ENCODE measurements at places on chromosomes 4 and X.

- DNase-seq = no peak
Observed at GRCh38 chrX:139930401-139930800, 2.5 kb downstream of the ATP11C start.

GRCh38 chrX:151000861-151001331 is 17.8 kb downstream of the HMGB3 start:
- no peak for DNase-seq

GRCh38 chrX:95076449-95076848 is 1402.4 kb downstream of the FAM133A start:
- no peak for DNase-seq

DNA sequence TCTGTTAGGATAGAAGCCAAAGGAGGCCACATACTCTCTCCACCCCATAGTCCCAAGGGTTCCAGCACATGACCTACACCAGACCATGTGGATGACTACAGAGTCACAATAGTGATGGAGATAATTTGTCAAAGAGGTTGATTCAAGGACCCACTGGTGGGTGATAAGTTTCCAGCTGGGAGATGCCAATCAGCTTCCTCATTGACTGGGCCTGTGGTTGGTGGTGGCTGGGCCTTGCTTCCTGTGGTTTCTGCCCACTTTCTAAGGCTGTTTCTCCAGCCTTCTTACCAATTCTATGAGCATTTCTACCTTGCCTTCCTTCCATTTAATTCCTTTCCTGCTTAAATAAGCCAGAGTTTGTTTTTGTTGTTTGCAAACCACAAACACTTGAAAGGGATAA is 95.5 kb upstream of the CPEB2 start:
- DNase-seq = no peak

GRCh38 chrX:111010111-111010510 is 85.9 kb upstream of the PAK3 start:
- no peak for DNase-seq

DNA sequence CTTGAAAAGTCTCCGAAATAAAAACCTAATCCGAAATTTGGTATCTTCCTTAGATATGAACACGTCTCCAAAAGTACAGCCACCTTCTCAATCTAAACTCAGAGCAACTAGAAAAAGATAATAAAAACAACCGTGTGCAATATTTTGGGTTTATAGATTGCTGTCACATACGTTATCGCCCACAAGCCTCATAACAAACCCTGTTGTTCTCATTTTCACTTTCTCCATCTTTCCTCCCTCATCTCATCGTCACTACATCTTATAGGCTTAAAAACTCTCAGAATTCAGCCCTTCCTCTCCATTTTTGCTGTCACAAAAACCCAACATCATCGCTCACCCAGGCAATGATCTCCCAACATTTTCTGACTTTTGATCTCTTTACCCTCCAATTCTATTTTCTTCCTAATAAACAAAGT is 448 bp upstream of the SCFD2 start:
- no peak for DNase-seq

GRCh38 chrX:155086961-155087735 is 15.8 kb downstream of the BRCC3 start:
- no peak for DNase-seq

DNA sequence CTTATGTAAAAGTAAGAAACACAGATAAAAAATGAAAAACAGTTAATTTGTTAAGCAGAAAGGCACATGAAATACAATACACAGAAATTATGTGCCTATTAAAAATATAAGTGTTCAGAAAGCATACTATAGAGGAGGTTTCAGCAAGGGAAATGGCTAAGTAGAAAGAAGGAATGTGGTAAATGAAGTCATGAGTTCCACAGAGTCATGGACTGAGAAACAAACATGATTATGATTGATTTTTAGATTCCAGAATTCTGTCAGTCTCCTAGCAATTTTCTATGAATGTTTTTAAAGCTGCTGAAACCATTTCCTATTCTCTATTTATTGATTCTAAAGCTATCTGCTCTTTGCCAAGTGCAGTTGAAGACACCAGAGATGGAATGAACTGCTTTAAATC is 1398.4 kb downstream of the ARAP2 start:
- DNase-seq = no peak

- DNase-seq = no peak
Observed at GRCh38 chr4:156101571-156101970, 147.9 kb upstream of the CTSO start.

DNA sequence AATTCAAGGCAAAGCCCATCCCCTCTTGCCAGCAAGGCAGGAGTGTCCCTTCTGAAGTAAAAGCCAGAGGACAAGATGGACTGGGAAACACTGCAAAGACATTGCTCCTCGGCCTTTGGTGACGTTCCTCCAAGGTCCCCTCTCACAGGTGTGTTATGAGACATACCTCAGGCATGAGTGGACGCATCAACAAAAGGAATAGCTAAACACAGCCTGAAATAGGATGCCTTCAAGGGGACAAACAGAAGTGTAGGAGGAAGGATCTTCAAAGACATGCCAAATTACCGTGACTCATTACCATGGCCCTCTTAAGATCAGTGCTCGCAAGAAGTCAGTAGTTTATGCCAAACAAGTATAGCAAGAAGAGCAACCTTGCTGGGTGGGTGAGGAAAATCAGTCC is 6.0 kb upstream of the IDS start:
- no peak for DNase-seq

DNA sequence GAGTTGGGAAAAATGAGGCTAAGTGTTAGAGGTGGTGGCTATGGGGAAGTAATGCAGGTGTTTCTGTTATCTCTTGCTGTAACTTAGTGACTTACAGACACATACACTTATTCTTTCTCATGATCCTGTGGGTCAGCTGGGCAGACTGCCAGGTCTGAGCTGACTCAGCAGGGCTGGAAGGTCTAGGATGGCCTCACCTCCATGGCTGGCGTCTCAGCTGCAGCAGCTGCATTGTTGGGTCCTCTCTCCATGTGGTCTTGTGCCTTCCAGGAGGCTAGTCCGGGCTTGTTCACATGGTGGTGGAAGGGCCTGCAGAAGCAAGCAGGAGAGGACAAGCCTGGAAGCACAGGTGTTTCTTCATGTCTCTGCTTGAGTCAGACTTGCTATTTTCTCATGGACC is 172.7 kb downstream of the NHS start:
- DNase-seq = no peak

DNA sequence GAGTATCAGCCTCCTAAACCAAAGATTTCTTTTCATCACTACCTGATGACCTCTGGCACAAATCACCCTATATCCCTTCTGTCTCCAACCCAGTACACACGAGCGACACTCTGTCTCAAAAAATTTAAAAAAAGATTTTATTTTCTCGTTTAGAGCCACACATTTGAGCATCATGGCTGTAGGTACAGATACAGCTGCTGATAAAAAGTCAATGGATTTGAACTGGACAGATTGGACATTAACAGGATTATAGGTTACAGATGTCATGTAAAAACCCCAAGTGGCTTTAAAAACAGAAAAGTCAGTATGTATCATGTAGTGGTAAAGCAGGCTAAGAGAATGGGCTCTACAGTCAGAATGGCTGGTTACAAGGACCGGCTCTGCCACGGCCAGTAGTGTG is 171.1 kb downstream of the SCFD2 start:
- no peak for DNase-seq

- no peak for DNase-seq
Observed at GRCh38 chr4:8655411-8656184, 63.0 kb downstream of the CPZ start.

- DNase-seq = no peak
Observed at GRCh38 chr4:32061916-32062315, 1341.7 kb downstream of the PCDH7 start.

- DNase-seq = no peak
Observed at GRCh38 chrX:12693754-12694153, 97.5 kb upstream of the PRPS2 start.

DNA sequence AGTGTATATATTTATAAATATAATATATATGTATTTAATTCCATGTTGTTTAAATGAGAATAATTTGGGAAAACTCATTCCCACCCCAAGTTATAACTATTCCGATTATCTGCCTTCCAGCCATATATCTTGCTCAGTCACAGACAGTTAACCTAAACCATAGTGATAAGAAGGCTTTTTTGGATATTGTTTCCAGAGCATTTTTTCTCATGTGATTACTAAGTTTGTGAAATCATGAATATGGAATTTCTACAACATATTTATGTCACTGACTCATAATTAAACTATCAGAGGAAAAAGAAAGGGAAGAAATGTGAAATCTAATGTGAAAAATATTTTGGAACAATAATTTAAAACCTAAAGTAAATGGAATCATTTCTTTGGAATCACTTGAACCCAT is 1163.5 kb upstream of the PABPC4L start:
- no peak for DNase-seq

DNA sequence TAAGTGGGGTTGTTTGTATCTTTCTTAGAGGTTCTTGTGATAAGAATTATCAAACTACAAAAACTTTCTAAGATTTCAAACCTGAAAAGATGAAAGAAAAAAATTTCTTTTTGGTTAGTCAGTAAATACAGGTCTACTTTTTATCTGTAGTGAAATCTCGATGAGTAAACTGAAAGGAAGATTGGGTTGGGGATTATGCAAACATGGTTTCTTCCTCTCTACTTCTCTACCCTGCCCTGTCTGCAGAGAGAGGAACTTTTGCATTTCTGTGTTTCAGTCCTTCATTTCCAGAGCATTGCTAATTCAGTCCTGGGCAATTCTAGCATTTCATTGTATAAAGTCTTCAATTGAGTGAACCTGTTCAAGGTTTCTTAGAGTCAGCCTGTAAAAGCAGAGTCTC is 51.6 kb upstream of the IL2 start:
- no peak for DNase-seq

GRCh38 chrX:75278991-75279390 is 5.1 kb downstream of the UPRT start:
- DNase-seq = no peak

- no peak for DNase-seq
Observed at GRCh38 chr4:118917582-118917981, 28.9 kb downstream of the SYNPO2 start.

- DNase-seq = no peak
Observed at GRCh38 chrX:140794642-140795041, 85.1 kb downstream of the LINC00632 start.

DNA sequence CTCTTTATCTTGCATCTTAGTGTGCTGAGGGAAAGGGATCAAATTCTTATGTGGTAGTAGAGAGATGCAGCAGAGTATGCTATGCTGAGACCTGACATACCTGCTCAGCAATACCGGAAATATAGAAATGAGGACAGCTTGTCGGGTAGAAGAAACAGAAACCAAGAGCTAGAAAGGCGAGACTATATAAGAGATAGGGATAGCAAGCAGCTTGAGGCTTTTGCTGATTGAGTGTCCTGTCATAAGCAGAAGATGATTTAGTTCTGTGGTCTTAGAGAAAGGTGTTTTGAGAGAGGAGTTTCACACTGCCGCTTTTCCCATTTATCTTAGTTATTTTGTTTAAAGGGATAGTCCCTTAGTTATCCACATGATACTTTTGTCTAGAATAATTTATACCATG is 31.7 kb downstream of the USP9X start:
- DNase-seq = no peak

- DNase-seq = peak; percentile 62
Observed at GRCh38 chrX:16882702-16883486, 12.7 kb upstream of the RBBP7 start.

DNA sequence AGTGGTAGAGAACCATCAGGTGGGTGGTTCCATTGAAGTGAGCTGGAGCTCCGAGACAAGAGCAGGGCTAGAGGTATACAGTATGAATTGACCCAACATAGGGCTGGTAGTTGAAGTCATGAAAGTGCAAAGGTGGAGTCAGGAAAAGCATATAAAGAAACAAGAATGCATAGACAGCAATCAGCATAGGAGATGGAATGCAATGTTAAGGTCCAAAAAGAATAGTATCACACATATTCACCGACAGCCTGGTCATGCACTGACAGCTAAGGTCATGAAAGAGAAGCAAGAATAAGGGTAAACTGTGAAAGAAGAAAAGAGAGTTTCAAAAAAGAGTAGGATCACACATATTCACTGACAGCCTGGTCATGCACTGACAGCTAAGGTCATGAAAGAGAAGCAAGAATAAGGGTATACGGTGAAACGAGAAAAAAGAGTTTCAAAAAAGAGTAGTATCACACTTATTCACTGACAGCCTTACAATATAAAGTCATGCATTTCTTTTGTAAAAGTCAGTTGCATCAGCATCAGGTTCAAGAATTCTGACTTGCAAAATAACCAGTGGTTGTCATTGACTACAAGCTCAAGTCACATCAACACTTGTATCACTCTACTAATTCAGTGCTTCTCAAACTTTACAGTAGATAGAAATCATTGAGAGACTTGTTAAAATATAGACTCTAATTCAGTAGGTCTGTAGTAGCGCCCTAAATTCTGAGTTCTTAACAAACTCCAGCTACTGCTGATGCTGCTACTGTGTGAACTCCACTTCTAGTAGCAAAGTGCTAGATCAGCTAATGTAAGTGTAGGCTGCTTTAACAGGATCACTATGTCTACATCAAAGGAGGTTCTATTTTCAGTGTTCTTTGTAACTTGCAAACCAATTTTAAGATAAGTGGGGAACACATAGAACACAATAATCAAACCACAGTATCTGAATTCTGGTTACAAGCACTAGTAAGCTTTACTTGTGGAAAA is 221.9 kb downstream of the PDGFC start:
- no peak for DNase-seq

- DNase-seq = no peak
Observed at GRCh38 chrX:116282751-116283150, 112.2 kb downstream of the AGTR2 start.

GRCh38 chr4:121881158-121881557 is 10.9 kb upstream of the BBS7 start:
- no peak for DNase-seq

DNA sequence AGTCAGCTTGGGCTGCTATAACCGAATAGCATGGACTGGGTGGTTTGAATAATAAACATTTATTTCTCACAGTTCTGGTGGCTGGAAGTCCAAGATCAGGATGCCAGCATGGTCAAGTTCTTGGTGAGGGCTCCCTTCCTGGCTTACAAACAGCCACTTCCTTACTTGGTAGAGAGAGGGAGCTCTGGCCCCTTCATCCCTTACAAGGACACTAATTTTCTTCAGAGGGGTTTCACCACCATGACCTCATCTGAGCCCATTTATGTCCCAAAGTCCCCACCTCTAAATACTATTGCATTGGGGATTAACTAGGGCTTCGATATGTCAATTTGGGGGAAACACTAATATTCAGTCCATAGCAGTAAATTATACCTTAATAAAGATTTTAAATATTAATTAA is 61.8 kb downstream of the CLNK start:
- DNase-seq = no peak

- no peak for DNase-seq
Observed at GRCh38 chr4:82787342-82787741, 11.3 kb downstream of the SCD5 start.

DNA sequence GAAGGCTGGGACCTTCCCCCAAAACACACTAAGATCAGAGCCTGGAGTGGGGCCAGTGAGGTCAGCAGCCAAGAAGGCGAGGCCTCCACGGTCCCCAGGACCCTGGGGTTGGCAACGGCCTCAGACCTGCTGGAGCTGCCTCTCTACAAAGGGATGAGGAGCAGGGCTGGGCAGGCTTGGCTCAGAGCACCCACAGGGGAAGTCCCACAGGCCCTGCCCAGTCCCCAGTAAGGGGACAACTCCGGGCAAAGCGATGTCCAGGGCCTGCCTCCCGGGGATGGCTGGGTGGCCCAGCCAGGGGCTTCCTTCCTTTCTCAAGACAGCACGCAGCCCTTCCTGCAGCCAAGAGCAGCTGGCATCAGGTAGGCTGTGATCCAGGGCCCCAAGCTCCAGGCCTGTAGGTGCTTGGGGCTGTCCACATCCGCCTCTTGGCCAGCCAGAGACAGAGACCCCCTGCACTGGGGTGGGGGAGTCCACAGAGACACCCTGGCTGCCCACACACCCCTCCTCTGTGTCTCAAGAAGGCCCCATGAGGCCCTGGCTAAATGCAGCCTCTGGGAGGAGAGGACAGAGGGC is 5.7 kb downstream of the MXD4 start:
- no peak for DNase-seq

Data from activated naive CD4-positive, alpha-beta T cell treated with anti-CD3 and anti-CD28 coated beads, Interleukin-2, amount 50 U/mL, for 72 hours (primary cell).